ENCODE measurements at places on chromosomes 5 and 9.

DNA sequence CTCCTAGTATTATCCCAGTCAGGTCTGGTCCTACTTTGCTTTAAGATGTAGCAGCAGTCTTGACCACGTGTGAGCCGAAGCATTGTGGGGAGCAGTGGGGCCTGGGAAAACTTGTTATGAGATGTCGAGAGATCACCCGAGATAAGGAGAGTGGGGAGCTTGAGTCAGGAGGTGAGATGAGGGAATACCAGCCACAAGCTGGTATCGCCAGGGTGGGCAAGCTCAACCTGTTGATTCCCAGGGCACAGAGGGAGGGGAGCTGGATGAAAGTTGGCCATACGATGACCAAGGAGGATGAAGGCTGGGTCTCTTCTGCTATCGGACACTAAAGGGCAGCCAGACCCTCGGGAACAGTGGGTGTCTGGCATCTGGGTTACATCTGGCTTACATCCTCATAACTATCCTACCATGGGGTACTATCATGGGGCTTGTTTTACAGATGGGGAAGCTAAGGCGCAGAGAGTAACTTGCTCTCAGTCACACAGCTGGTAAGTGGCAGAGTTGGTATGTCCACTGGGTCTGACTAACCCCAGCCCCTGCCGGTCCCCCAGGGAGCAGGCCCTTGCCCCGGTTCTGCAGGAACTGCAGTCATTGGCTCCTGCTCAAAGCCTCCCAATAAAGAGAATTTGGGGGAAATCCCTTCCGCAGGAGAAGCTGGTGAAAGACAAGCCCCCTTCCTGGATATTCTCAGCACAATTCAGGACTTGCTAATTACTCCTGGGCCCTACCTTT, 13.4 kb upstream of the TIFAB start:
- no peak for DNase-seq

GRCh38 chr5:147911427-147911826, 5.1 kb upstream of the C5orf46 start:
- no peak for DNase-seq

DNA sequence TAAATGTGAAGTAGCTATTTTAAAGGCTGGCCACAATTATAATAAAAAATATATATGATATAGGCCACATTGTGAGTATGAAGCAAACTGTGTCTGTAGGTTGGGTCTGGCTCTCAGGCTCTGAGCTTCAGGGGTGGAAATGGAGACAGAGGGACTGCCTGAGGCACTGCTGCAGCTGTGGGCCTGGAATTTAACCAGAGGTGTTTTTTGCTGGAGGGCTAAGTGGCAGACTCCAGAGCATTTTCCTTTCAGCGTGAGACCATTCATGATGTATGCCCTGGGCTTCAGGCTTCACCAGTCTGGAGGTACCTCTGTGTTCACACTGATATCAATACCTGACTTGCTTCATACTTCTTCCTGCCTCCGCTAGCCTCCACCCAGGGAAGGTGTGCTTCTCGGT, 64.9 kb upstream of the IL12B start:
- no peak for DNase-seq

DNA sequence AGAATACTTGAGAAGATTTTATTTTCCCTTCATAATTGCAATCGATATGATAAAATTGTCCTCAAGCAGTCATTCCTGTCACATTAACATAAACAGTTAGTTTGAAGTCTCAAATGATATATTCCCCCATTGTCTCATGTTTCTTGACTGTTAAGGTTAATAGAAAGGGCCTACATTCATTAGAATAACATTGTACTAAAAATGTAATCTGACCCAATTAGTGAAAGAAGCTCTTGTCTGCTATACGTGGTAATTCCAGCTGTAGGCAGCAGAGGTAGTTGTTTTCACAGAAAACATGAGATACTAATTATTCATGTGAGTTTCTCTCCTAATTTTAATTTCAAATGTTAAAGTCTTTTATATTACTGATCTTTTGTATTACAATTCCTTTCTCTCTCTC, 25.9 kb upstream of the AP3B1 start:
- DNase-seq, result no peak
